ENCODE measurements at places on chromosomes 2 and 18.

GRCh38 chr18:77133835-77134496 is 1.4 kb upstream of the MBP start:
- DNase-seq, result no peak

GRCh38 chr2:149679286-149679685 is 91.7 kb upstream of the MMADHC start:
- DNase-seq, result no peak

DNA sequence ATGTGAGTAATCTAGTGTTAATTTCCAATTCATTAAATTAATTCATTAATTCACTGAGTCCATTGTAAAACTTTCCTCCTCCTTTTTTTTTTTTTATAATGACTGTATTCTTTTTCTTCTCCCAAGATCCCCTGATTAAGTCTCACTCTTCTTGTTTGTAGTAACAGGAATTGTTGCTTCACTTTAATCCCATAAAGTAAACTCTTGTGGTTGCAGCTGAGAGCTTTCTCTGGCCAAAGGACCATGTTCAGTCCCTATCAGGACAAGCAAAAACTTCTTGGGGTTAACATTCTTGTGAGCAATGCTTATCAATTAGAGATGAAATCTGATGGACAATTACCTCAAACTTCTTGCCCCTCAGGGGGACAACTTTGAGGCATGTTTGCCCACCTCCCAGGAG is 400.2 kb upstream of the SPHKAP start:
- DNase-seq, result no peak

DNA sequence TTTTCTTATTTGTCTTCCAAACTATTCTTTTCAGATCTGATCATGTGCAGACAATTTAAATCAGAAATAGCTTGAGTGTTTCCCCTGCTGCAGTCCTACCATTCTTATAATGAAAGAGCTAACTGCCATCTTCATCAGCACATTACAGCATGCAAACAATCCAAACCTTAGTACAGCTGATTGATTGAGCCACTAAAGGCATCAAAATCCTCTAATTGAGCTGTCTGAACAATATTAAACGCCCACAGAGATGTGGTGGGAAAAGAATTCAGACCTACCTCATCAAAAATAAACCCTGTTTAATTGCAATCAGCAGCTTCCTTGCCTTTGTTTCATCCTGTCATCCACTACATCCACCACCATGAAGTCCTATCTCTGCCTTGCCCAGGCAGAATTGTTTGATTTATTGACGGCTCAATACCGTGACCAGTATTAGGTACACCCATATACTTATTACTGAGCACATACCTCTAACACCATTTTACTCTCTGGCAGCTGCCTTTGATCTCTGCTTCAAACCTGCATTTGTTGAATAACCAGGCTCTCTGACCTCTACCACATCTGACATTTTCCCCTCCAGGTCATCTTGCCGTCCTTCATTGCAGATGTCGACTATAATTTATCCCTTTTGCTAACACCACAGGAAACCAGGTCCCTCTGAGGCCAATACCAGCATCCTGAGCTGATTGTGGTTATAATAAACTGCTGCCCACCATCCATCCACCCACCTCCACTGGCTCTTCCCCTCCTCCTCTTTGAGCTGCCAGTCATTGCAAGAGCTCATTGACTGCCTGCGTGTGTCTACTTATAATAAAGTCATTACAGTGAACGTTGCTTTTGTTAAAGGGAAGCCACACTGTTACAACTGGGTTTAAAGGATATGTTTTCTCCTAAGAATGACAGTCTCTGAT is 78.5 kb downstream of the RBM43 start:
- DNase-seq, result no peak

- no peak for DNase-seq
Observed at GRCh38 chr18:21257386-21257785, 15.4 kb downstream of the GREB1L start.

DNA sequence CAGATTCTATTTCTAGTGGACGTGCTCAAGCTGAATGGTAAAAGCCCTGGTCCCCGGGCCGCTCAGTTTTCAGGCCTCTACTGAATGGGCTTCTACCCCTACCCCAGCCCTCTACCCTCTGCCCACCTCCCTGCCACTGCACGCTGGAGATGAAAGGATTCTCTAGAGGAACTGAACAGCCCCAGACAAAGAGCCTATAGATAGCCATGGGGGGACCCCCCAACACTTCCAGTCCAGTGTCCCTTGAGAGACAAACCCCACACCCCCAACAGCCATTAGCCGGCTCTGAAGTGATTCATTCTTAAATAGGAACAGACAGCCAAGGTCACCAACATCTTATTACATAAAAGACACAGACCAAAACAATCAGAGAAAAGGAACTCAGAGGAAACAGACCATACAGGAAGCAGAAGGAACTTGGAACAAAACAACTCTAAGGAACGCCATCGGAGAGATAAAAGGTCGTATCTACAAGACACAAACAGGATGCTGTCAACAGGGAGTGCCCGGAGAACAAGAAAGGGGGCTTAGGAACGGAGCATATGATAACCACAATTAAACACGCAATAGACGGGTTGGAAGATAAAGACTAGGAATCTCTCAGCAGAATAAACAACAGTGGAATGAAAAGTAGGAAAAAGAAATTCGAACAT is 23.5 kb downstream of the TMEM37 start:
- DNase-seq, result no peak

- DNase-seq, result no peak
Observed at GRCh38 chr2:38060236-38061018, 15.5 kb downstream of the CYP1B1 start.

- no peak for DNase-seq
Observed at GRCh38 chr18:58522132-58522531, 106.8 kb downstream of the ALPK2 start.

DNA sequence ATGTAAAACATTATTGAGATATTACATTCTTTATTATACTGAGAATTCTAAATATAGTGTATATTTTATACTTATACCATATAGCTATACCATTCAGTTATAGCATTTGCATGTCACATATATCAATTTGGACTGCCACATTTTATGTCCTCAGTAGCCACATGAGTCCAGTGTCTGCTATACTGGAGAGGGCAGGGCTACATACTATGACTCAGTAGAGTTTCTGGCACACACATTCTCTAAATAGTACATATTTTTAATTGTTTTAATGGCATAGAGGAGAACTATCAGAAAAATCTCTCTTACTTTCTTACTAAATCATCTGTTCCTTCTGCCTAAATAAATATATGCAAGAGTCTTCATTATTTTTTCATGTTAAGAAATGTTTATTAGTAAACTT is 55.4 kb upstream of the COL5A2 start:
- no peak for DNase-seq

DNA sequence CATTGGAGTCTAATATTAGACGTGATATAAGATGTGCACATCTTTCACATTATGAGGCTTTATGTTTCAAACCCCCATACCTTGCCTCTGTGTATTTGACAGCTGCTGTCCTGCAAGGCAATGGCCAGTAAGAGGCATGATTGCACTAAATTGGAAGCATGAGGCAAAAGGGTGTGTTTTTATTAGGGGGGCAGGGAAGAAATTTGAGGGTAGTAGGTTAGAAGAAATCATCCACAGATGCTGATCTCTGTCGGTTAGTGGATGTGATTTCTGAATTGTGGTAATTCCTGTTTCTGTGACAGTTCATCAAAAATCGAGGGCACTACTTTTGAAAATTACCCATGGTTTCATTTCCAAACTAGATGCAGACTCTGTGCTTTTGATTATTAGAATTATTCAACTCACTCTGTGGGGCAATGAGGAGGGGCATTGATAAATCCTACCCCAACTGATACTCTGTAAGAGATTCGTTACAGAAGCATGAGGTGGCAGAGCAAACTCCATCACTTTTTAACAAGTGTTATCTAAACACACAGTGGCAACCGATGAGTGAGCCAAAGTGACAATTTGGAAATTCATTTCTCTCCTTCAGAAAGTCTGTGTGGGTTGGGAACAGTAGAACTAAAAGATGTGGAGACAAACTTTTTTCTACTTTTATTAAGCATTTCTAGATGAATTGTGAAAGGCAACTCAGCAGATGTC is 453.0 kb downstream of the ARHGAP15 start:
- peak; percentile 71 for DNase-seq

DNA sequence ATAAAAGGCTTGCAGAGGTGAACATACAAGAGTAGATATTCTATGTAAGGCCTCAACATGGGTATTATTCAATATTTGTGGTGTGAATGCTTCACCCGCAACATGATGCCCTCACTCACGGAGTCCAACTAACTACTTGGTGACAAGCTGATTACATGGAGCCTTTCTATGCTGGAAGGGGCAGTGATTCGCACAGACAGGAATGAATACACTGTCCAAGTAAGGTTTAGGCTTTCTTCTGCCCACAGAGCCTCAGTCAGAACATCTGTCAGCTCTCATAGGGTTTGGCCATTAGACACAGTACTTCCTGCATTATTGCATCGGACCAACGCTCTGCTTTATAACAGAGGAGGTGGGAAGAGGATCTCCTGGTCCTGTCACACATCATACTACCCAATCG is 80.3 kb upstream of the SLC35G4 start:
- no peak for DNase-seq

DNA sequence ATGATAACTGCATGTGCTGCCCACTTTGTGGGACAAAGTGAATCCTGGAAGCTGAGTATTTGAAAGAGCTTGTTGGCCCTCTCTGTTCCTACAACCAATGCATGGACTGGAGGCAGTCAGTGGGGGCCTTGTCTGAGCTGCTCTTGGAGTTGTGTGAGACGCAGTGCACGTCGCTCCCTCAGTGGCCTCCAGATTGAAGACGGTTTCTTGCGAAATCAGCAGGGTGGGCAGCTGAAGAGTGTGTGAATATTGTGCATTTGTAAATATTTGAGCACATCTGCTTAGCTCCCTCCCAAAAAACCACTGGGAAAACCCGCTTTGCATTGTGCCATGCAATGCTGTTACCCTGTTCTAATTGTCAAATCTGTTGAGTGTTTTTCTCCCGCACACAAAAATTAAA is 782.8 kb downstream of the PLCL1 start:
- DNase-seq, result peak; percentile 14

GRCh38 chr2:69848186-69848790 is 18.8 kb downstream of the GMCL1 start:
- no peak for DNase-seq

- DNase-seq, result no peak
Observed at GRCh38 chr2:223008162-223008561, 43.8 kb upstream of the KCNE4 start.

DNA sequence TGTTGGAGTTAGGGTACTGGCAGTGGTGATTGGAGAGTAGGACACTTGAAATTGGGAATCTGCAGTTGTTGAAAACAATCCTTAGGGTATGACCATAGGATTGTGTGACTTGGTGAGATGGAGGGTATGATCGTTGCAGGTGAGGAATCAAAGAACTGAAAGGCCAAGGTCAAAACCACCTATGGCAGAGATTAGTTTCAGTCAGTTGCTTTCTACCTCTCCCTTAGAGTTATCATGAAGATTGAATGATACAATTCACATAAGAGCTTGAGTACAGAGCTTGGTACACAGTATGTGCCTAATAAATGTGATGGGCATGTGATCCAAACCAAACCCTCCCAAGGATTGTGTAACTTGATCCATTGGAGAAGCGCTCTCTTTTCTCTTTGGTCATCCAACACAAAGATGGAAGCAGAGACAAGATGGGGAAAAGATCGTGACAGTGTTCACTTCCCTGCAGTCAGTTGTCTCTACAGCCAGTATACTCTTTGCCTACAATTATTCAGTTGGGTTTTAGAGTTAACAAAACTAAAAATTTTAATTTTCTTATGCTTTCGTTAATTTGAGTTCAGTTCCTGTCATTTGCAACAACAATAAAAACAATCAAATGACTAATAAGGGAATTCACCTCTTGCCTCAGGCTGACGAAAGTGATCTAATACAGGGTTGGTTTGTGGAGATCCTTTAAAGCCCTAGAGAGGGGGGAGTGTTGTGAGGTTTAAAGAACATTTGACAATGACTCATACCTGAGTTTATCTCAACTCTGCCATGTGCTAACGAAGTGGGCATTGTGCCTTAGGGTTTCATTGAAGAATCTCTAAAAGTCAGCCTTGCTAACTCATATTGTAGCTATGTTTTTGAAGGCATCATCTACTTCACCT is 14.8 kb upstream of the SMAD2 start:
- DNase-seq, result no peak

Data from right lung (tissue), 10 donors.